Activated effector memory CD4-positive, alpha-beta T cell treated with Interleukin-2 at 50 U/mL for 16 hours (primary cell): ENCODE measurements at places on chromosomes 7 and 10.

GRCh38 chr7:22417349-22417748, 60.4 kb upstream of the RAPGEF5 start:
- DNase-seq, result no peak

- no peak for DNase-seq
These were observed 64.0 kb downstream of the SYPL1 start for GRCh38 chr7:106047818-106048705.

GRCh38 chr10:43049081-43049551, 27.8 kb upstream of the RET start:
- no peak for DNase-seq

- DNase-seq, result no peak
These were observed 20.3 kb upstream of the KLF6 start for GRCh38 chr10:3805201-3805790.

GRCh38 chr10:4100380-4100779, 315.4 kb upstream of the KLF6 start:
- DNase-seq, result no peak
